Large intestine (tissue), 12 donors: ENCODE measurements at places on chromosomes 5 and 9.

DNA sequence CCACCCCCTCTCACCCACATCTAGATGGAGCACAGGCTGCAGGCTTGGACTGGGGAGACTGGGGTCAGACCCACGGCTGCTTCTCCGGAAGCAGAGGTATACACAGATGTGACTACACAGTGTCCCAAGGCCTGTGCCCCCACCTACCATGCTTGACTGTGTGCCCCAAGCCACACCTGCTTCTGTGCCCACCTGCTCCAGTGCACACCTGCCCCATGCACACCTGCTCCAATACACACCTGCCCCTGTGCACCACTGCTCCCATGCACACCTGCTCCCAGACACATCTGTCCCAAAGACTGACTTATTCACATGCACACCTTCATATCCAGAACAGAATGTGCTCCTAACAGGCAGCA lies 5.5 kb upstream of the COL5A1 start:
- no peak overlapping the region for H3K27ac ChIP-seq
- H3K4me3 ChIP-seq: no peak overlapping the region
- DNase-seq: no peak

- H3K27ac ChIP-seq: no peak overlapping the region
- no peak overlapping the region for H3K4me3 ChIP-seq
- DNase-seq: no peak
- H3K36me3 ChIP-seq: no peaks in the 10 kb centered on the region
- peaks cover 27% of the 10 kb centered on the region for H3K27me3 ChIP-seq
These were observed 53.9 kb downstream of the AHRR start for GRCh38 chr5:375336-375920.

GRCh38 chr5:139863361-139863760 lies 67.8 kb downstream of the PSD2 start:
- no peak overlapping the region for H3K4me3 ChIP-seq
- H3K4me1 ChIP-seq: no peaks in the 10 kb centered on the region
- no peak overlapping the region for H3K27ac ChIP-seq
- no peak for DNase-seq
- H3K27me3 ChIP-seq: peaks cover 38% of the 10 kb centered on the region

- no peaks in the 10 kb centered on the region for H3K4me1 ChIP-seq
- H3K36me3 ChIP-seq: peaks cover 3% of the 10 kb centered on the region
- no peak overlapping the region for H3K4me3 ChIP-seq
- no peaks in the 10 kb centered on the region for H3K27me3 ChIP-seq
- no peak for DNase-seq
These were observed 301.9 kb downstream of the FER start for GRCh38 chr5:109049565-109049964.

DNA sequence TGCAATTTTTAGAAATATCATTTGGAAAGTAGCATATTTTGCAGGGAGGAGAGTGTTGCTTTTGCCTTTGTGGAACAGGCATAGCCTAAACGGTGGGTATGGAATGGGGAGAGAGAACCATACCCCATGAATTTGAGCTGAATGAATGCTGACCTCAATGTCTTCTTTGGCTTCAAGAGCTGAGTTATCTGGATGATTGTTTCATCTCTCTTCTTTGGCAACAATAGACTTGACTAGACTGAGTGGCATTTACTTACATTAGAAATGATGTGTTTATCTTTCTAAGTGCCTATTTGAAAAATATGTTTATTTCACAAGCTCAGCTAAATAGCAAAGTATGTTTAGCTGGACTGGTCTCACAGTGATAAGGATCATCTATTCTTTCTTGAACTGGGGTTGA lies 42.8 kb downstream of the SPEF2 start:
- no peak for DNase-seq
- H3K36me3 ChIP-seq: no peaks in the 10 kb centered on the region
- H3K4me3 ChIP-seq: no peak overlapping the region
- no peaks in the 10 kb centered on the region for H3K4me1 ChIP-seq
- H3K27me3 ChIP-seq: no peaks in the 10 kb centered on the region

DNA sequence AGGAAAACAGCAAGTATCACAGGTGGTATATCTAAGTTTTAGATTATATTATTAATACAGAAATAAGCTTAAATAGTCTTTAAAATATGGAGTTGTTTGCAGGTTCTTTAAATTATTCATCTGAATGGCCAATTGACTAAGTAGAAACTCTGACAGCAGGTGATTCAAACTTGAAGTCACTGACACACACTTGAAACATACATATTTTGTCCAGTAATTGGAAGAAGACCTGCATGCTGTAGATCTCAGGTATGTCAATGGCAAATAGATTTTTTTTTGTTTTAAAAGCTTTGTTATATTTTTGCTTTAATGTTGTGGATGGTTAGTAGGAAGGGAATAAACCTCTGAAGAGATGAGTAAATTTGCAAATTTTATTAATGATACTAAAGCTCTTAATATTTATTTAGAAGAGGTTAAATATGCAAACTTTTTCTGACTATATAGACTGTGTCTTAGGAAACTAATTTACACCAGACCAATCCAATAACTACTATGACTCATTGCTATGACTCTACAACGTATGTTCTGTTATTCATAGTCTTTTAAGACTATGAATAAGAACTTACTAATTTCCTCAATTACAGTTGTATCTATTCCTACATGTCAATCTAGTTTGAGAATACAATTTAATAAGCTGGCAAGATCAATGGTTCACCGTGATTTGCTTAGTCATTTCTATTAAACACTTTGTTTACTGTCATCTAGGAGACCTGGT lies 53.9 kb upstream of the RORB start:
- H3K4me1 ChIP-seq: no peaks in the 10 kb centered on the region
- H3K36me3 ChIP-seq: no peaks in the 10 kb centered on the region
- DNase-seq: no peak
- H3K4me3 ChIP-seq: no peak overlapping the region
- no peak overlapping the region for H3K27ac ChIP-seq
